ENCODE measurements at places on chromosomes 6 and 20.

DNA sequence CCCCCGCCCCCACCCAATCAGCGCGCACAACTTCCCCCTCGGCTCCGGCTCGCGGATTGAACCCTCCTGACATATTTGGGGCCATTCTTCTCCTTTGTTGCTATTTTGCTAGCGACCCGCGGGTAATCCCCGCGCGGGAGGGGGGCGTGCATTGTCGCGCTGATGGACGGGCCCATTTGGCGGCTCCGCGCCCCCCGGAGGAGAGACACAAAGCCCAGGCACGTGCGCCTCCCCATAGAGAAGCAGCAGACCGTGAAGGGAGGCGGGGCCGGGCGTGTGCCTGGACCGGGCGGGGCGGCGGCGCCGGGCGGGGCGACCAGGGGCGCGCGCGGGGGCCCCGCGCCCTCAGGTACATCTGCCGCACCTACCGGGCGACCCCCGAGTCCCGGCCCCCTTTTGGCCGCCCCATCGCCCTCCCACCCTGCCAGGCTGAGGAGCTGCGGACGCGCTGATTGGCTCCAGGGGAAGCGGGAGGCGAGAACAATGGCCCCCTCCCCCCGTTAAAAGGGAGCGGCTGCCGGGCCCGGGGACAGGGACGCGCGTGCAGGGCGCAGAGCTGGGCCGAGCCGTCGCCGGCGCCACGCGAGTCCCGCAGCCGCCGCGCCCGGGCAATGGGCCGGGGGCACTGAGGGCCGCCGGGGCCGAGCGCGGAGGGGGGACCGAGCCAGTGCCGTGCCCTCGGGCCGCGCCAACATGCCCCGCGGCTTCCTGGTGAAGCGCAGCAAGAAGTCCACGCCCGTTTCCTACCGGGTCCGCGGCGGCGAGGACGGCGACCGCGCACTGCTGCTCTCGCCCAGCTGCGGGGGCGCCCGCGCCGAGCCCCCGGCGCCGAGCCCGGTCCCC lies at the start of gene INSM1:
Gene INSM1 (plus strand): TSS at position 530 of the 843 bp plus-strand sequence. CDS start 164 bp downstream, at position 694.
- DNase-seq: peak; percentile 72

DNA sequence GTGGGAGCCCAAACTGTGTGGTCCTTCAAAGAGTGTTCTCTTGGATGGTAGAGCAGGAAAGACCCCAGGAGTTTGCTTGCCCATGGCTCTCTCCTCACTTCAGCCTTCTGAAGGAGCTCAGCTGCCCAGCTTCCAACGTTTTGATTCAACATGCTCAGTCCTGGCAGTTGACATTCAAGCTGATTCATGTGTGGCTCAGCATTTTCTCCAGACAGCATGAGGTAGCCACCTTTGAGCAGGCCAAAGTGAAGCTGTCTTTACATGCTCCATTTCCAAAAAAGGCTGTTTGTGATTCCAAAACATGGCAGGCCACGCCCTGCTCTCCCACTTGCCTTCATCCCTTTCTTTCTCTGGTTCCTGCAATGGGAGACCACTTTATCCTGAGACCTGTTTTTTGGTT lies 280.2 kb downstream of the TBC1D7 start:
- DNase-seq: no peak

- DNase-seq: no peak
These were observed 275.0 kb downstream of the CENPW start for GRCh38 chr6:126614642-126615504.

- no peak for DNase-seq
These were observed 243.8 kb upstream of the FOXQ1 start for GRCh38 chr6:1068068-1068467.

GRCh38 chr6:133198725-133199124 lies 42.4 kb upstream of the EYA4 start:
- no peak for DNase-seq

DNA sequence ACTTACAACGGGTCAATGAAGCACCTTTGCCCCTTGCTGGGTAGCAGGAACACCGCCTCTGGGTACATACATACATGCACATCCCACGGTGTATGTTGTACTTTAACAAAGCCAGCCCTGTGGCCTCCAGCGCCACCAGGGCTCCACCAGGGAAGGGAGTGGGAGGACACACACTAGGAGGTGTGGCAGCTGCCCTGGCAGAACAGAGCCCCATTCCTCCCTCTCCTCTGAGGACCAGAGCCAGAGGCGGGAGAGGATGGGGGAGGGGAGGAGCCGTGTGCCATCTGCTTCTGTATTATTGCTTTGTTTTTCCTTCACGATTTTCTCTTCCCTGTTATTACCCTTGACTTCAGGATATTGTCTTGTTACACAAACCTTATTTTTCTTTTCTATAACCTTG lies 105.8 kb upstream of the TRAF3IP2 start:
- no peak for DNase-seq

DNA sequence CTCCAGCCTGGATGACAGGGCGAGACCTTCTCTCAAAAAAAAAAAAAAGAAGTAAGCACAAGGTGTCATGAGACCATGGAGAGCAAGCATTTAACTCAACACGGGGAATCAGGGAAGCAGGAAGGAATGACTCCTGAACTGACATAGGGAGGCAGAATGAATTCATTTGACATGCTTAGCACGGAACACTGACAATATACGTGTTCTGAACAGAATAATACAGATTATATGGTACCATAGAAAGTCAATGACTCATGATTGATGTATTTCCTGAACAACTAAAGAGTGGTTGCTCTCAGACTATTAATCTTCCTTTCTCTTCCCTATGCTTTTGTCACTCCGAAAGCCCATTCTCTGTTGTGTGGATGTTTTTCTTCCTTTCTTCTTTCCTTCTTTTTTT lies 20.7 kb upstream of the ASIP start:
- no peak for DNase-seq

DNA sequence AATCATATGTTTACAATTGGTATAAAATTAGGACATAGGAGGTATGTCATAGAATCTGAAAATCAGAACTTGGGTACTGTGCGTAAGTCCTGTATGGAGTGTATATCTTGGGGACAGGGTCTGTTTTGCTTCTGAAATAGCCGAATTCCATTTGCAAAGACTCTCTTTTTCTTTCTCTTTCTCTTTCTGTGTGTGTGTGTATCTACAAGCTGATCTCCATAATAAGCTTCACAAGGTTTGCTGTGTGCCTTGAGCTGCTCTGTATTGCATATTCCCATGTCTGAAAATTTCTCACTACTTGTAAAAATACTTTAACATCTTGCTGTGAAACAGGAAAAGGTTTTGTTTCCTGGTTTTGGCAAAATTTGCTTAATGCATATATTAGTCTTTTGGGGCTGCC lies 29.5 kb downstream of the STX11 start:
- no peak for DNase-seq

DNA sequence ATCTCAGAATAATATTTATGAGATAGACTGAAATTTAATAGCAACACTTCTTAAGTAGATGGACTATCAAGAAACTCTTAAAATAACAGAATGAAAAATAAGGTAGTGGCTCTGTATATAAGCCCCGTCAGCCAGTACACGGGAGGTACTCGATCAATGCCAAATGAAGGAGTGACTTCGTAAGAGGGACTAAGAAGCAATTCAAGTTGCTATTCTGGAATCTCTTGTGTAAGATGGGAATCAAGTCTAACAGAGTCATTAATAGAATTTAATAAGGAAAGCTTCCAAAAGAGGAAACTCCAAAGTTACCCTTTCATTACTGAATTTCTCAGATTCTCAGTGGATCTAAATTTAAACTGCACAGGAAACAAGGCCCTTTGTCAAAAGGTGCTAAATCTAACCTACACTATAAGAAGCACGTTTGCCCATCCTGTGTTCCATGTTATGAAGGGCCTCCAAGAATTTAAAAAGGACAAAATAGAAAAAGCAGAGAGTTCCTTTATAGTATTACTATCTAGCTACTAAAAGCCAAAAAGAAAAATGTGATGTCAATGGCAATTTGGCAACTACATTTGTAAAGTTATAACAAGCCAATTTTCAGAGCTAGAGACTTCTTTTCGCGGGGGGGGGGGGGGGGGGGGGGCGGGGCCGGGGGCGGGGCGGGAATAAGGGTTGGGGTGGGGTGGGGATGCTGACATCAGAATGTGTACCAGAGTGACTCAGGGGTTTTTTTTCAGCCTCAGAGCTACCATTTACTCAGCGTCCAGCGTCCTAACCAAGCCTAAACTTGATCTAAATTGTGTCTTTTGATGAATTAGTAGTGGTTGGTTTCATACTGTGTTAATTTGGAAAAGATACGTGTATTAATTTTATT lies 200.6 kb downstream of the GMPR start:
- DNase-seq: no peak

DNA sequence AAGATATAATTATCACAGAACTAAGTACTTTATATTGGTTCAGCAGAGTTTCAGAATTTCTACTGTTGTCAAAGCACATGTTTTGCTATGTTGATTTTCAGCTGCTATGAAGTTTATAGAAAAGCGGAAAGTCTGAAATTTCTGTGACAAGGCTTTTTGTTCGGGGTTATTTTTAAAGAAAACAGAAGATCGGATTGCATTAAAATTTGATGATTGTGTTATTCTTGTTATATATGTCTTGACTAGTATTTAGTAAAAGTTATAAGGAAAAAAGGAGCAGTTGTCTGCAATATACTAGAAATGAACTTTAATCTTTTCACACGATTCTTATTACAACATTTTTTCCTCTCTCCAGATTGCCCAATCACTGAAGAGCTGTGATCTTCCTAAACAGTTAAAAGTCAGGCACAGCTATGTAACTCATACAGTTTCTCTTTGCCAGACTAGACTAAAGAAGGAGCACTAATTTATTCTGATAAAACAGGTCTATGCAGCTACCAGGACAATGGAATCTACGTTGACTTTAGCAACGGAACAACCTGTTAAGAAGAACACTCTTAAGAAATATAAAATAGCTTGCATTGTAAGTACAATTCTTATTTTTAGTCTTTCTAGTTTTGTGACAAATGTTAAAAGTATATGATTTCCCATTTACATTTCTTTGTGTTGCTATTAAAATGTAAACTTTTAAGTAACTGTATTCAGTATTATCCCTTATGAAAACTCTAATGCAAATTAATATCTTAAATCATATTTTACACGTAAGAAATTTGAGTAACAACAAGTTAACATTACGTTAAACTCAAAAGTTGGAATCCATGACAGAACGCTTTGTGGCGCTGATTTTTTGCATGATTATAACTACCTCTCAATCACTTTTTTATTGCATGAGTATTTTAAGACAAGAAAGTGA lies at the start of gene ENPP3:
Gene ENPP3 (plus strand): TSS at position 423 of the 913 bp plus-strand sequence. CDS start 83 bp downstream, at position 506.
- DNase-seq: no peak

- no peak for DNase-seq
These were observed 55.5 kb upstream of the SMLR1 start for GRCh38 chr6:130771741-130772140.

- DNase-seq: no peak
These were observed 81.3 kb upstream of the NAA20 start for GRCh38 chr20:19935842-19936241.

- no peak for DNase-seq
These were observed 1.1 kb upstream of the SLC2A10 start for GRCh38 chr20:46708172-46708860.

- no peak for DNase-seq
These were observed 7.6 kb upstream of the ADIG start for GRCh38 chr20:38573413-38573812.

DNA sequence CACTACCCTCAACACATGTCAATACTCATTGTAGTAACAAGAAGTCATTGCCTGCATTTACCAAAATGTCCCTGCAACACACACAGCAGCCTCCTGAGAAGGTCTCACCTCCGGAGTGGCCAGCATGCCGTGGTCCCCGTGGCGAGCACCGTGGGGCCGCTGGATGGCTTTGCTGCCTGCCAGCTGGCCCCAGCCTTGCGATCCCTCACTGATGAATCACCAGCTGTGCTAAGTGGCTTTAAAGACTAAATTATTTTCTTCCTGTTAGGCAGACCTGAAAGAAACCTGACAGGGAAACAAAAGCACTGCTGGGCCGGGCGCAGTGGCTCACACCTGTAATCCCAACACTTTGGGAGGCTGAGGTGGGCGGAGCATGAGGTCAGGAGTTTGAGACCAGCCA lies 306.7 kb downstream of the CDH4 start:
- no peak for DNase-seq

DNA sequence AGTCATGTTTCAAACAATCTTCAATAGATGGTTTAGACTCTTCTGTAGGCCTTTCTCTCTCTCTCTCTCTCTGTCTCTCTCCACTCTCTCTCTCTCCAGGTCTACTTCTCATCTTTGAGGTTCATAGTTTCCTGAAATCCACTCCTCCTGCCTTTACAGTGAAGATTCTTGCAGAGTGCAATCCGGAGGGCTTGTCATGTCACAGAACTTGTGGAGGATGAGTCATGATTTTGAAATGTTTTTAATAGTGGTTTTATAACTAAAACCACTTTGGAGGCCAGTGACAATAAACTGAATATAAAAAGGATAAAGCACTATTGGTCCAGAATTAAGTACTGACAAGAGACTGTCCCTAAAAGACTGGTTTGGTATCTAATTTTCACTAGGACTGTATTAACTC lies 156.3 kb downstream of the KIF6 start:
- no peak for DNase-seq

GRCh38 chr6:22146931-22147701 lies 149.7 kb downstream of the PRL start:
- DNase-seq: no peak

GRCh38 chr6:108175176-108175591 lies 9.4 kb downstream of the NR2E1 start:
- DNase-seq: no peak

- no peak for DNase-seq
These were observed 22.3 kb downstream of the BNIP5 start for GRCh38 chr6:36314221-36315014.

DNA sequence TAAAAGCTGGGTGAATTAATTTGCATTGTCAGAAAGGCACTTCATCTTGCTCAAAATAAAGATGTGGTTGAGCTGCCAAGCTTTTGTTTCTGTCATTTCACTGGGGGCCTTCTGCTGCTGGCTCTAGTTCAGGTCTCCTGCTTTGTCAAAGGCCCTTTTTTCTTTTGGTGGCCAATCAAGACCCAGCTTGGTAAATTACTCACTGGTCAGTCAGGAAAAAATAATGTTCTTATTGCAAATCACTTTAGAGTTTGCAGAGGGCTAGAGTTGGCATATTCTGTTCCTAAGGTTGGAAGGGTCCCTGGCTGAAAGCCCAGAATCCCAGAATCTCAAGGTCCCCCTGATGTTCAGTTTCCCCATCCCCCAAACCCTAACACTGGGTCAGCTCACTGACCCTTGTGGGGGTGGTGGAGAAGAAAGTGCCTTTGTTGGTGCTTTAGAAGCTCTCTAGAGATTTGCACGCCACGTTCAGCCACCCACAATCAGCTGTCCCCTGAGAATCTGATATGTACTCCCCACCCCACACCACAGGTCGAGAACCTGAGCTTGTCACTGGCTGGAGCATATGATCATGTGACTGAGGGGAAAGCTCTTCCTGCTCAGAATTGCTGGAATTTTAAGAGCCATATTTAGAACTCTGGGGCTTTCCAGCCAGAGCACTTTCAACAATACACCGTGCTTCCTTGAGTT lies 21.7 kb upstream of the BNIP5 start:
- DNase-seq: no peak

All from HAP-1 (cell line).